ENCODE measurements at places on chromosomes 6 and 20. TPM values are rescaled to one million over a fixed set of nuclear protein-coding genes. Genes with fewer than 3 reads are reported as not detected.

The ANGPT4 gene
- total RNA-seq, result 0.21 TPM

The WFDC5 gene
- 0.26 TPM for total RNA-seq

The TUBB1 gene
- total RNA-seq, result 0.58 TPM

The PRDM13 gene
- not detected for total RNA-seq

The MYL9 gene
- total RNA-seq, result 42.6 TPM

The KCNK16 gene
- total RNA-seq, result not detected

The CD93 gene
- total RNA-seq, result 72.8 TPM

The SMLR1 gene
- not detected for total RNA-seq

The TASP1 gene
- 22.4 TPM for total RNA-seq

The CDSN gene
- not detected for total RNA-seq

The RFX6 gene
- total RNA-seq, result not detected

The AVP gene
- total RNA-seq, result not detected

The C4A gene
- 3.6 TPM for total RNA-seq

The PHACTR1 gene
- 4.3 TPM for total RNA-seq

The PFDN4 gene
- total RNA-seq, result 102 TPM
